ENCODE measurements at places on chromosomes 7 and 10. TPM values are rescaled to one million over a fixed set of nuclear protein-coding genes. Genes with fewer than 3 reads are reported as not detected.

GRCh38 chr10:6349846-6350535, 147.3 kb downstream of the PFKFB3 start:
- peak overlapping the region; percentile 86 for H3K4me3 ChIP-seq
- DNase-seq = no peak
- H3K36me3 ChIP-seq = peaks cover 11% of the 10 kb centered on the region
- peaks cover 61% of the 10 kb centered on the region for H3K4me1 ChIP-seq
- peaks cover 8% of the 10 kb centered on the region for H3K27me3 ChIP-seq
- no peak overlapping the region for H3K27ac ChIP-seq

DNA sequence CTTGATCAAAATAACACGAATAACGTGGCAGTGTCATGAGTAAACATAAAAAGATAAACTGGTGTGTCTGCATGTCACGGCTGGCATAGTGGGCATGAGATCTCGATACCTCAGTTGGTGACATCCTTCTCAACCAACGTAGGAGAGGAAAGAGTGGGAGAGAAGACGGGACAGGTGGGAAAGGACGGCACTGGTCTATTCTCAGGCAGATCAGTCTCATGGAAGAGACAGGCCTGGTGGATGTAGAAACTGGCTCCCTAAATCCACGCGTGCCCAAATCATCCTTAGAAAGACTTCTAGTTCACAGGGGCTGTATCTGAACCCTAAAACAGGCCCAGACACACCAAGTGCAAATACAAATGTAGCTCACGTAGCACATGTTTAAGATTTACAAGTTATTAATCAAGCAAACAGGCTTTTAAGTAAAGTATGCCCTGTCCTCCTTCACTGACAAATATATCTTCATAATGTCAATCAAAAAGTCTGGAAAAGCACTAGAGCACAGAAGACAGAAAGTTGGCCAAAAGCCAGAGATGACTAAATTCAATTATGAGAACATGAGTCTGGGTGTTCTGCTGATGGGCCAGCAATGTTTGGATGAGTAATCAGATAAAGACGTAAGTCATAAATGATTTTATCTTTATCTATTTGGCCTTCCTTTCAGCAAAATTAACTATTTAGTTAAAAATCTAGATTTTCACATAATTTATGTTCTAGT, 56.3 kb downstream of the SFMBT2 start:
- H3K4me3 ChIP-seq = no peak overlapping the region
- H3K27me3 ChIP-seq = no peaks in the 10 kb centered on the region
- peaks cover 4% of the 10 kb centered on the region for H3K4me1 ChIP-seq
- H3K27ac ChIP-seq = peak overlapping the region; percentile 13
- peaks cover 22% of the 10 kb centered on the region for H3K36me3 ChIP-seq
- DNase-seq = no peak

- H3K4me1 ChIP-seq = no peaks in the 10 kb centered on the region
- no peaks in the 10 kb centered on the region for H3K36me3 ChIP-seq
- no peak overlapping the region for H3K4me3 ChIP-seq
- no peak overlapping the region for H3K27ac ChIP-seq
Measured at GRCh38 chr10:77253147-77253545, 384.5 kb downstream of the KCNMA1 start.

- DNase-seq = no peak
- H3K4me3 ChIP-seq = no peak overlapping the region
- peaks cover 64% of the 10 kb centered on the region for H3K27me3 ChIP-seq
- H3K27ac ChIP-seq = no peak overlapping the region
- H3K36me3 ChIP-seq = no peaks in the 10 kb centered on the region
- H3K4me1 ChIP-seq = peaks cover 8% of the 10 kb centered on the region
Measured at GRCh38 chr10:47378183-47378510, 5.9 kb downstream of the ZNF488 start.

GRCh38 chr10:123557366-123558108, 108.6 kb upstream of the GPR26 start:
- peaks cover 2% of the 10 kb centered on the region for H3K4me1 ChIP-seq
- H3K27ac ChIP-seq = no peak overlapping the region
- H3K27me3 ChIP-seq = peaks cover 20% of the 10 kb centered on the region
- no peak for DNase-seq
- no peaks in the 10 kb centered on the region for H3K36me3 ChIP-seq
- no peak overlapping the region for H3K4me3 ChIP-seq

- no peak overlapping the region for H3K27ac ChIP-seq
- H3K4me1 ChIP-seq = no peaks in the 10 kb centered on the region
- no peaks in the 10 kb centered on the region for H3K36me3 ChIP-seq
- no peak overlapping the region for H3K4me3 ChIP-seq
- no peak for DNase-seq
- no peaks in the 10 kb centered on the region for H3K27me3 ChIP-seq
Measured at GRCh38 chr10:54469587-54470323, 331.3 kb downstream of the PCDH15 start.

DNA sequence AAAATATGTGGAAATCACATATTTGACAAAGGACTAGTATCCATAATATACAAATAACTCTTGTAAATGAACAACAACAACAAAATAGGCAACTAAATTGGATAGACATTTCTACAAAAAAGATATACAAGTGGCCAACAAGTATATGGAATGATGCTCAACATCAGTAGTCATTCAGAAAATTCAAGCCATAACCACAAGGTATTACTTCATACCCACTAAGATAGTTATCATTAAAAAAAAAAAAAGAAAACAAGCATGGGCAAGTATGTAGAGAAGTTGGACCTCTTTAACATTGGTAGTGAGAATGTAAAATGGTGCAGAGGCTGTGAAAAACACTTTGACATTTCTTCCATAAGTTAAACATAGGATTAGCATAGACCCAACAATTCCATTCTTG, 80.8 kb downstream of the CYP26A1 start:
- DNase-seq = no peak
- peaks cover 9% of the 10 kb centered on the region for H3K36me3 ChIP-seq
- H3K4me3 ChIP-seq = no peak overlapping the region
- peaks cover 6% of the 10 kb centered on the region for H3K27me3 ChIP-seq
- H3K27ac ChIP-seq = no peak overlapping the region
- H3K4me1 ChIP-seq = peaks cover 12% of the 10 kb centered on the region

DNA sequence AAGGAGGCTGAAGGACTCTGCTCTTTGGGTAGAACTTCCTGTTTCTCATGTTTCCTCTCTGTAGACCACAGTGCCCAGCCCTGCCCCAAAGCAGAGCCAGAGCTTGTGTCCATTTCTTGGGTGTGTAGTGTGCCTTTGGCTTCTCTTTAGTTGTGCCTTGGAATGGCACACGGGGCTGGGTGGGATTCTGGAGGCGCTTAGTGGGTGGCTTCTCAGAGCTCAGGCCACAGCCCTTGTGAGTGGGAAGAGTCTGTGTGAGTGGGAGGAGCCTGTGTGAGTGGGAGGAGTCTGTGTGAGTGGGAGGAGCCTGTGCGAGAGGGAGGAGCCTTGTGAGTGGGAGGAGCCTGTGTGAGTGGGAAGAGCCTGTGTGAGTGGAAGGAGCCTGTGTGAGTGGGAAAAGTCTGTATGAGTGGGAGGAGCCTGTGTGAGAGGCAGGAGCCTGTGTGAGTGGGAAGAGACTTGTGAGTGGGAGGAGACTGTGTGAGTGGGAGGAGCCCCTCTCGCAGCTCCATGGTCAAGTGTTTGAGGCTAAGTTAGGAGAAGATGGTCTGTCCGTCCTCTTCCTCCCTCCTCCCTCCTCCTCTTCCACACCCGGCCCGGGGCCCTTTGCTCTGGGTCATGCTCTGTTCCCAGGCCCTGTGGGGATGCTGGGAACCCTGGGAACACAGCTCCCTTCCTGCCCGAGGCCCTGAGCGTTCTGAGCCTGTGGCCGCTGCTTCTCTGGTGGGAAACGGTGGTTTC, 153.0 kb downstream of the GRK5 start:
- peaks cover 39% of the 10 kb centered on the region for H3K4me1 ChIP-seq
- no peaks in the 10 kb centered on the region for H3K27me3 ChIP-seq
- DNase-seq = no peak
- H3K4me3 ChIP-seq = peak overlapping the region; percentile 75
- H3K27ac ChIP-seq = peak overlapping the region; percentile 93
- peaks cover 13% of the 10 kb centered on the region for H3K36me3 ChIP-seq

DNA sequence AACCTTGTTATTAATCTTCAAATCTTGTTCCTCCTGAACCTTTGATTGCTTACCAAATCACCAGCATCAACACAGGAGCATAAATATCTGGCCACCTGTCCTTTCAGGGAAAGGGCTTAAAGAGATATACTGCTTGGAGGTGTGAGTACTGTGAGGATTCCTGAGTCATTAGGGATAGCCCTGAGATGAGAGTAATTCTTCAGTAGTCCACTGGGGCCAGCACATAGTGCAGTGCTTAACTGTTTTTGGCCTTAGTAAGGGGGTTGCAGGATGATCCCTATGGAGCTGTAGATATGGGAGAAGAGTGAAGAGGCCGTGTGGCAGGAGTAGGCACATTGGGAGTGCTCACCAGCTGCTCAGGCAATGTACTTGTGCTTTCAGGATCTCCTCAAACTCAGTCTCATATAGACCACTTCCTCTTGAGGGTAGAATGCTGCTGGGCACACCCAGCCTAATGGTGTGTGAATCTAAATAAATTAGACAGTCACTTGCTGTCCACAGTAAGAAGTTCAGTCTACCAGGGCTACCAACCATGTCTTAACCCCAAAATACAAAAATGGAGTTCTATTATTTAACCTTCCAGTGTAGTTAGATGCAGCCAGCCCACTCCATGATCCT, 26.5 kb upstream of the GPR141 start:
- no peak overlapping the region for H3K27ac ChIP-seq
- peaks cover 14% of the 10 kb centered on the region for H3K4me1 ChIP-seq
- no peak for DNase-seq
- H3K36me3 ChIP-seq = no peaks in the 10 kb centered on the region
- peaks cover 46% of the 10 kb centered on the region for H3K27me3 ChIP-seq
- H3K4me3 ChIP-seq = no peak overlapping the region

GRCh38 chr7:13777242-13777641, 212.2 kb downstream of the ETV1 start:
- H3K4me3 ChIP-seq = no peak overlapping the region
- H3K36me3 ChIP-seq = no peaks in the 10 kb centered on the region
- H3K27ac ChIP-seq = no peak overlapping the region
- no peak for DNase-seq
- no peaks in the 10 kb centered on the region for H3K27me3 ChIP-seq

GRCh38 chr7:107150375-107151073, 18.3 kb upstream of the HBP1 start:
- H3K36me3 ChIP-seq = no peaks in the 10 kb centered on the region
- H3K27ac ChIP-seq = no peak overlapping the region
- H3K27me3 ChIP-seq = no peaks in the 10 kb centered on the region
- no peaks in the 10 kb centered on the region for H3K4me1 ChIP-seq
- no peak overlapping the region for H3K4me3 ChIP-seq

GRCh38 chr10:9254353-9254752, 1199.9 kb downstream of the GATA3 start:
- H3K27ac ChIP-seq = no peak overlapping the region
- DNase-seq = no peak
- H3K4me3 ChIP-seq = no peak overlapping the region
- H3K36me3 ChIP-seq = no peaks in the 10 kb centered on the region
- peaks cover 13% of the 10 kb centered on the region for H3K27me3 ChIP-seq

GRCh38 chr7:3028071-3028757, 15.5 kb downstream of the CARD11 start:
- no peak for DNase-seq
- peaks cover 53% of the 10 kb centered on the region for H3K4me1 ChIP-seq
- no peak overlapping the region for H3K4me3 ChIP-seq
- peaks cover 38% of the 10 kb centered on the region for H3K36me3 ChIP-seq

LLCFC1 gene
- polyA plus RNA-seq = not detected

HABP2 gene
- polyA plus RNA-seq = not detected

THNSL1 gene
- polyA plus RNA-seq = 2.2 TPM

CDK14 gene
- polyA plus RNA-seq = 45.0 TPM

PDLIM1 gene
- 409 TPM for polyA plus RNA-seq

TMEM130 gene
- polyA plus RNA-seq = 0.32 TPM

RNF148 gene
- not detected for polyA plus RNA-seq

MINDY3 gene
- 7.2 TPM for polyA plus RNA-seq

ZMIZ1 gene
- polyA plus RNA-seq = 0.11 TPM

All from naive B cell (primary cell).